ENCODE measurements at places on chromosomes 12 and 14.

- no peak for DNase-seq
Measured at GRCh38 chr14:93059917-93060545, 55.7 kb downstream of the ITPK1 start.

DNA sequence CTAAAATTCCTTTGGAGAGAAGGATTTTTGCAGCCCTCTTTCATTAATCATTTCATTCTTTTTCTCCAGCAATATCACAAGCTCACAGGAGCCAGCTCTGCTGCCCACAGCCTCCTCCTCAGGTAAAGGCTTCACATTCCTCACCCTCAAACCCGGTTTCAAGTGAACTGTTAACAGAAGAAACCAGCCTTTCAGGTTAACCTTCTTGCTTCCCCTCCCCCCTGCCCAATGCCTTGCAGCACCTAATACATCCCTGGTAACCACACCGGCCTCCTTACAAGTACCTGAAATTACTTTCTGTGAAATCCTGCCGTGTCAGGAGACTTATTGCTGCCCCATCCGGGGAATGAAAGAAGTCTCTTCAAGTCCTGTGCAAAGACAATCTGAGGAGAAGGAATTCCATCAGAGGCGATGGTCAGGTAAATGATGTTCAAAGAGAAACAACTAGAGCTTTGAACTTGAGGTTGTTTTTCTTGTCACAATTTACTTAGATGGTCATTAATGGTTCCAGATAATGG lies 111.2 kb downstream of the MYRFL start:
- no peak for DNase-seq

- no peak for DNase-seq
Measured at GRCh38 chr14:74549588-74549987, 56.0 kb downstream of the ISCA2 start.

DNA sequence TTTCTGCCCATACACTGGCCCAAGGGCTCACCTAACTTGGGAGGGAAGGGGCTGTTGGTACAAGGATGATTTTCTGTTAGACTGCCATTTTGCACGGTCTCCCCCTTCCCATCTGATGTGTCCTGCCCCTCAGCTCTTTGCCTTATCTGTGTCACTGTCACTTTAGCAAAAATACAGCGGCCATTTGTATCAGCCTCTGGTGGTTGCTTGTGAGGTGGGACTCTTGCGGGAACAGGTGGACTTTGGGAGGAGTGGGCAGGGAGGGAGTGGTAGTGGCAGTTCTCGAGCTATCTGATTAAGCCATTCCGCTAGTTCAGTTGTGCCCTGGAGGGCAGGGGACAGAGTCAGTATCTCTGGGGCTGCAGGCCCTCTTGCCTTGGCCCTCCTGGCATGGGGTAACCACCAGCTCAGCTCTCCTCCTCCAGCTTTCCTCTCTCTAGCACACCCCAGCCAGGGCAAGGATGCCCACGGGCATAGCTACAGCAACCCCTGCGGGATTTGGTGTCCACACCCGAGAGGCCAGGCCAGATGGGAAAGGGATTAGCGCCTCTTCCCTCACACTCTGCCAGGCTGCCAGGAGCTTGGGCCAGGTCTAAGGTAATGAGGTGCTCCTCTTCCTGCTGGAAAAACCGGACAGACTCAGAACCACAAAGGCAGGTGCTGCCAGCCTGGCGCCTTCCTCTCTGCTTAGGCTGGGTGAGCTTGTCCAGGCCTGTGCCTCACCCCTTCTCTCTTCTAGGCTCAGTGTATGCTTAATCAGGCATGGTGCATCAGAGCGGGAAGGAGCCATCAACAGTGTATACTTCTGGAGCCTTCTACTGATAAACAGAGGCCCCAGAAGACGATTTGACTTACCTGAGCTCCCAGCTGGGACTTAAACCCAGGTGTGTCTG lies 8.7 kb downstream of the SLC48A1 start:
- no peak for DNase-seq

DNA sequence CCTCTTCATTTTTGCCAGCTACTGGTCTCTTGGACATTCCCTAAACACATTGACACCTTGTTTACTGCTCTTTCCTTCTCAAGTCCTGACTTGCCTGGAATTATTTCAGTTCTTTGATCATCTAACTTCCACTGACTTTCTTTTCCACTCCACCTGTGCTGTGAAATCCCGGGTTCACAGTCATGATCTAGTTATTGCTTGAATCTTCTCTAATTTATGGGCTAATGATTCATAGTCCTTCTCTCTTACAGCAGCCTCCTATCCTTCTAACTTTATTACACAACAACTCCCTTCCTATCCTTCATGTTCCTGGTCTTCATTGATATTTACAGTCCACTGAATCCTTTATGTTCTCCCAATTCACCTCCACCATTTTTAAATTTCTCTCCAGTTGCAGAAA lies 260.1 kb downstream of the C12orf75 start:
- no peak for DNase-seq

DNA sequence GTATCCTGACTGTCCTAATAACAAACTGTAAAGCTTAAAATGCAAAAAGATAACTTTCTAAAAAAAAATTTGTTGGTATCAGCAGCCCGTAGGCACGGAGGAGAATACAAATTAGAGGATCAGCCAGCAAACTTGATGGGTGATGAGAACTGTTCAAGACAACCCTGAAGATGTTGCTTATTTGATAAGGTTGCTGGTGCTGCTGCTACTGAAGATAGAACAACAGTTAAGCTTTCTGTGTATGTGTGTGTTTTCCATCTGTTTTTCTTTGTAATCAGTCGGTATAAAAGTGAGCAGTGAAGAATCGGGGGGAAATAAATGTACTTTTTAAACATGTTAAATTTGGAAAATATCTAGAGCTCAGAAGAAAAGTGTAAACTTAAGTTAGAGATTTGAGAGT lies 67.4 kb upstream of the POC1B start:
- no peak for DNase-seq

- no peak for DNase-seq
Measured at GRCh38 chr12:85836197-85837090, at the start of gene RASSF9. Gene RASSF9 (minus strand): TSS chr12:85836409. CDS start chr12:85836201, 208 bp downstream.

DNA sequence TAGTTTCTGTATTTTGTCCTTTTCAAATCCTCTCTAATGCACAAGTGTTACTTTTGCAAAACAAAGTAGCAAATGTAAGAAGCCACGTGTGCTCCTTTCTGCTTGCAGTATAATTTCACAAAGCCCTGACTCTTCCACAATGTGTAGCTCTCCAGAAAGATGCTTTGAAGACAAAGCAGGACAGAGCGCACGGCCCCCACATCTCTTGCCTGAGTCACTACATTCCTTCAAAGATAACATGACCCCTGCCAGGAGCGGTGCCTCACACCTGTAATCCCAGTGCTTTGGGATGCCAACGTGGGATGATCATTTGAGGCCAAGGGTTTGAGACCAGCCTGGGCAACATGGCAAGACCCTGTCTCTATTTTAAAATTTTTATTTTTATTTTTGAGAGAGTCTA lies 40.5 kb downstream of the JAG2 start:
- DNase-seq = no peak

GRCh38 chr12:15863372-15863771 lies 18.8 kb upstream of the STRAP start:
- DNase-seq = peak; percentile 36

- no peak for DNase-seq
Measured at GRCh38 chr12:12788131-12788530, 2.7 kb downstream of the APOLD1 start.

Data from T1000 (cell line).